ENCODE measurements at places on chromosomes 5 and 9.
A peak's percentile ranks its signal among the peaks of the same experiment; 100 is the strongest.

DNA sequence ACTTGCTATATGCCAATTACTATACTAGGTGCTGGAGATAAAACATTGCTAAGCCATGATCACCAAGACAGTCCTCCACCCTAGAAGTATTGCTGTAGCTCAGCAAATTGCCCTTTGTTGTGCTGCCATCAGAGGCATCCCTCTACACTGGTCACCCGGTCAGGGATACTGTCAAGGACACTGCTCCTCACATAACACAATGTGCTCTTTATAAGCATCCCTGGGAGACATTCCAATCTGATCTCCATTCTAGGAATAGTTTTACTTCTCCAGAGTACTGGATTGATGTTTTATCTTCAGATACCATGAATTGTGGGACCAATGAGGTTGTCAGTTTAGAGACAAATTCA is 10.4 kb upstream of the DNAJA1 start:
- no peak for DNase-seq

DNA sequence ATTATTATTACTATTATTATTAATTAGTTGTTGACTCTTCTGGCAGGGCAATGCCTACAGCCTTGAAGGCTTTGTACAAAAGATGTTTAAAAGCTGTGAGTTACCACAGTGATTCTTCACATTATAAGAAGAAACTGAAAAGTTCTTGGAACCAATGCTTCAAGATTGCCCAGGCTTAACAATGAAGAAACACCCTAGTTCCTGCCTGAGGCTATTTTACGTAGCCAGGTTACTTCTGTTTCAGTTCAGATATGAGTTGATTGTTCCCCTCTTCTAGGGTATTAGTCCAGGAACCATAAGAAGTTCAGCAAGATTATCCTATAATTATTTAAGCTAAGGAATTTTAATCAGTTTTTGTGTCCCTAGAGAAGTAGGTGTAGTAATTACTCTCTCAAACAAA is 154.6 kb upstream of the CDH12 start:
- no peak for DNase-seq

GRCh38 chr5:158879993-158880392 is 219.7 kb downstream of the EBF1 start:
- DNase-seq, result no peak

DNA sequence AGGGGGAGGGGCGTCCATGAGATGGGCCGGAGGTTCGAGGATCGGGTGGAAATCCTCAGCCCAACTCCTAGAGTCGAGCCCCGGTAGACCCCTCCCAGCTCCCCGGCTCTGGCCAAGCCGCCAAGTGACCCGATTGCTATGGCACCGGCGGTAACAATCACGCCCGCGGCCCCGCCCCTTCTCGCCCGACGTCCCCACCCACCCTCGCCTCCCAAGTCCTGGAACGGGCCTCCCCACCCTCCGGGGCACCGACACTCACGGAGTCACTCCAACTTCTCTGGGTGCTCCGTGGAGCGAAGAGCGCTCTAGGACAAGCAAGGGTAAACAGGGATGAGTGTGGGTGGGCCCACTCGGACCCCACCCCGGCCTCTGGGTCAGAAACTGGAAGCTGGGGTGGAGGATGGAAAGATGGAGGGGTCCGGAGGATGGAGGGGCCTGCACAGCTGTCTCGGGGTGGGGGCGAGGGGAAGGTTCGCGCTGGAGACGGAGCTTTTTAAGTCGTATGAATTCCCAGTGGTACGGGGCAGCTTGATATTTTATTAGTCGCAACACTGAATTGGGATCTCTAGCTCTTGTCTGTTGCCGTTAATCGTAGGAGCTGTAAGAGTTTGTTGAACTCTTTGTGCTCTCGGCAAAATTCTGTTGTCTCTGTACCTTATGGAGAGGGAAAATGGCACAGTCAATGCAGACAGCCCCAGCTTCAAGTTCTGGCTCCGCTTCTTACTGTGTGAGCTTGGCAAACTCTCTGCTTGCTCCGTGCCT is at the start of gene SPACA9:
TSS of gene SPACA9 (plus strand) at position 204 of the 762 bp plus-strand sequence. CDS start 5,050 bp downstream, outside the sequence.
- DNase-seq, result peak; percentile 94

DNA sequence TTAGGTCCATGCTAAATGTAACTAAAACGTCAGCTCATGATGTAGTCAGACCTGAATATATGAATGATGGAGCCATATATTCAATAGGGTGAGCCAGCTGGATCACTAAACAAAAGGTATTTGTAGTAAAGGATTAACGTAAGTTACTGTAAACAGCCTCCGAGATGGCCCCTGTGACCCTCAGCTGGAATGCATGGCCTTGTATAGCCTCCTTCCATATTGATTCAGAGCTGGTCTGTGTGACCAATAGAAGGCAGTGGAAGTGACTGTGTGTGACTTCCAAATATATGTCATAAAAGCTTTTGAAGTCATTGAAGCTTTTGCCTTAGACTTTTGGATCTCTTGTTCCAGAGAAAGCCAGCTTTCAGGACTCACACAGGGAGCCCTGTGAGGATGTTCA is 154.4 kb upstream of the CHD1 start:
- no peak for DNase-seq

GRCh38 chr5:64158827-64159226 is 6.8 kb upstream of the RNF180 start:
- no peak for DNase-seq

- no peak for DNase-seq
These were observed 399.3 kb upstream of the TRPC7 start for GRCh38 chr5:136764601-136765000.

DNA sequence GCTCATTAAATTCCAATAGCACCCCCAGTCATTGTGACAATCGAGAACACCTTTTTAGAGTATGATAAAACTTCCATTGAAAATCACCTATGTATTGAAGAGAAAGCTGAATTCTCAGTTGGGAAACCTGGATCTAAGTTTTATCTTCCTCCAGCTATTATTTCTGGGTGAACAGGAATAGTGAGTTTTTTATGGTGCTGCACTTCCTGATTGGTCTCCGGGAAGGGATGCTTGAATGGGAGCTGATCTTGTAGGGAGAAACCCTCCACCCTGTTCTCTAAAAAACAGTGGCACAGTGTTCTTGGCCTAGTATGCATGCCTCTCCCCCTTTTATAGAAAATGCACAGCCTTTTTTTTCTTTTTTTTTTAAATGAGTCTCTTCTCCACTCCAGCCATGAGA is 112.2 kb downstream of the ACTBL2 start:
- no peak for DNase-seq

All from AG20443 (cell line).